ENCODE measurements at places on chromosomes 16 and 17. TPM values are rescaled to one million over a fixed set of nuclear protein-coding genes. Genes with fewer than 3 reads are reported as not detected.

Gene SLC2A4
- 12.3 TPM for polyA plus RNA-seq

Gene KRT222
- 0.24 TPM for polyA plus RNA-seq

Gene FAM20A
- 5.3 TPM for polyA plus RNA-seq

Gene SDR42E2
- polyA plus RNA-seq: 0.08 TPM

Gene PERCC1
- not detected for polyA plus RNA-seq

Gene KRTAP1-4
- polyA plus RNA-seq: not detected

Gene COL1A1
- 2,848 TPM for polyA plus RNA-seq

Gene NATD1
- polyA plus RNA-seq: 11.4 TPM

DNA sequence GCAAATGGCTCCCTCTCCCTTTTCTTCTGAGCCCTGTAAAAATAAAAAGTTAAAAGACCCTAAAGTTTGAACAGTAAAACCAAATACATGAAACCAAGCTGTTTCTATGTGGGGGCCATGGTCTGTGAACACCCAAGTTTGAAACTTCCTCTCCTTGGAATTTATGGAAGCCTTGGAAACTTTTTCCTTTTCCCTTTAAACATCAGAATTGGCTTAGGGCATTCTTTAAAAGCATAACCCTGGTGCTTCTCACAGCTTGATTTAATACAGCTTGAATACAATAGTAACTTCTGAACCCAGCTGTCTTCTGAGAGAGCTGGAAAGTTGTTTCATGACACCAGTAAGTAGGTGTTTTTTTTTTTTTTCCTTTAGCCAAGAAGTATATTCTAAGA is 26.5 kb downstream of the NKD1 start:
- DNase-seq: no peak

GRCh38 chr16:57999366-57999970 is 1.0 kb downstream of the ZNF319 start:
- no peak for DNase-seq

GRCh38 chr17:67067571-67068482 is 23.5 kb downstream of the CACNG1 start:
- DNase-seq: no peak

- DNase-seq: peak; percentile 35
These were observed 450.6 kb upstream of the PSMD7 start for GRCh38 chr16:73846007-73846330.

- DNase-seq: no peak
These were observed 30.8 kb downstream of the AXIN2 start for GRCh38 chr17:65530523-65531255.

- DNase-seq: no peak
These were observed 345.8 kb downstream of the SOX9 start for GRCh38 chr17:72466606-72467005.

DNA sequence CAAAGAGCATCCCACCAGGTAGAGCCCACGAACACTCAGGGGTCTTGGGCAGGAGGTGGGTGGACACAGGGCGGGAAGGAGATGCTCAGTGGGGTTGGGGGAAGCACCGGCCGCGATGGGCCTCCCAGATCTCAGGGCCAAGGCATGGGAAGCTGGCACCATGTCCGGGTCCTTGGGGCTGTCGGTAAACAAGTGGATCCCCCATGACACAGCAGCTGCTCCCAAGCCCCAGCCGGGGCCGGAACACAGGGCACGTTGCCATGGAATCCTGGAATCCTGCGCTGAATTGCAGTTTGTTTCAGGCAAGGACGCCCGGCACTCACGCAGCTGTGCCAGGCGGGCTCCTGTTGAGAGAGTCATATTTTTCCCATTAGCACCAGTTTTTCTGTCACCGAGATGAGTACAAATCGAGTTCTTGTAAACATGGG is 23.0 kb upstream of the CHMP6 start:
- DNase-seq: no peak

DNA sequence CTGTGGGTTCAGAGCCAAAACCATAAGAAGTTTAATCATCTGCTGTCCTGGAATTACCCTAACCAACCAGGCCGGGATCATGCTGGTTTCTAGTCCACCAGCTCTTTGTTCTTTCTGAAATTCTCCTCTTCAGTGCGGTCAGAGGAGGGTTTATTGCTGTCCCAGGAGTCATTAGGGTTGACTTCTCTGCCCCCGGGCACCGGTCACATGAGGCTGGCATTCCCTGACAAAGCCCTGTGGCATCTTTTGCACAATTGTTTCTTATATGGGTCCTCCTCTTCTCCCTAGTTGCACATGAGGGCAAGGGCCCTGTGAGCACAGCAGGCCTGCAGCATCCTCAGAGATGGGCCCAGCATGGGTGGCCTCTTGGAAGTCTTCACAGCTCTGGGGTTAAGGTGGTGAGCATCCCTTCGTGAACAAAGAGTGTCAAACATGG is 243.9 kb downstream of the IRF8 start:
- no peak for DNase-seq

GRCh38 chr17:10177913-10178505 is 20.4 kb downstream of the GAS7 start:
- peak; percentile 41 for DNase-seq

GRCh38 chr17:20299013-20299412 is 168.3 kb downstream of the LGALS9B start:
- DNase-seq: no peak

DNA sequence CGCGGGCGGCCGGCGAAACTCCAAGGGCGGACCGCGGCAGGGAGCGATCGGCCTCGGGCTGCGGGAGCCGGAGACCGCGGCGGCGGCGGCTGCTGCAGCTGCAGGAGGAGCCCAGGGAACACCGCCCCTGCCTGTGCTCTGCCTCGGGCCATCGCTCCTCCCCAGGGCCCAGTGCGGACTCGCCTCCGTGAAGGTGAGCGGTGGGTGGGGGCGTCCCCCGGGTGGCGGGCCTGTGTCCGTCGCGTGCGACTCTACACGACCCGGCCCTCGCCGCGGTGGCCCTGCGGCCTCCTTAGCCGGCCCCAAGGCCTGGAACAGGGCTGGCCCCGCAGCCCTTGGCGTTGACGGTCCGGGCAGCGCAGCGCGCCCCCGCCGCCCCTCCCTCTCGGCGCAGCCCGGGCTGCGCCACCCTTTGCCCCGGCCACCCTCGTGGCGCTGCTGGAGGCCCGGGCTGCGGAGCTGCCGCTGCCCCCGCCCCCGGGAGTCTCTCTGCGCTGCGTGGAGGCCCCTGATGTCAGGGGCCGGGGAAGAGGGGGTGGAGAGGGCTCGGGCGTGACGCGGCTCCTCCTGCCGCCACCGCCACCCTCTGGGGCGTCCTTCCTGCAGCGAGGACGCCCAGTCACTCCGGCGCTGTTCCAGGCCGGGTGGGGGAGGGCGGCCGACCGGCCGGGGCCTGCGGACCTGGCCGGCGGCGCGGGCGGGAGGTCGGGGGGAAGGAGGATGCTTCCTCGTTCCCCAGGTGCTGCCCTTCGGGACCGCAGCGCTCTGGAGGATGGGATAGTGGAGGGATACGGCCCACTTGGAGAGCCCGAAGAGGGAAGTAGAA is 485 bp downstream of the DYNLL2 start:
- DNase-seq: peak; percentile 31

DNA sequence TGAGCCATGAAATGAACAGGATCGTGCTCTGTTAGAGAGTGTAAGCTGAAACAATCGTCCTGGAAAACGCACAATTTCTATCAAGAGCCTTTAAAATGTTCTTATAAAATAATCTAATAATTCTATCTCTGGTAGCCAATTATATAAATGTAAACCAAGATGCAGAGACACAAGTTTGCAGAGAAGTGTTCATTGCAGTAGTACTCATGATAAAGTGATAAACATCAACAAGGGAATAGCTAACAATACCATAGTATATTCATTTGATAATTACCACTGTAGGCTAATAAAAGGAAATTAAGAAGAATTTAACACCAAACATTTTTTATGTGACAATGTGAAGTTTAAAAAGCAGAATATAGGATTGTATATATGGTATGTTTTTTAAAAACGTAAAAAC is 12.4 kb downstream of the NACA2 start:
- DNase-seq: no peak

DNA sequence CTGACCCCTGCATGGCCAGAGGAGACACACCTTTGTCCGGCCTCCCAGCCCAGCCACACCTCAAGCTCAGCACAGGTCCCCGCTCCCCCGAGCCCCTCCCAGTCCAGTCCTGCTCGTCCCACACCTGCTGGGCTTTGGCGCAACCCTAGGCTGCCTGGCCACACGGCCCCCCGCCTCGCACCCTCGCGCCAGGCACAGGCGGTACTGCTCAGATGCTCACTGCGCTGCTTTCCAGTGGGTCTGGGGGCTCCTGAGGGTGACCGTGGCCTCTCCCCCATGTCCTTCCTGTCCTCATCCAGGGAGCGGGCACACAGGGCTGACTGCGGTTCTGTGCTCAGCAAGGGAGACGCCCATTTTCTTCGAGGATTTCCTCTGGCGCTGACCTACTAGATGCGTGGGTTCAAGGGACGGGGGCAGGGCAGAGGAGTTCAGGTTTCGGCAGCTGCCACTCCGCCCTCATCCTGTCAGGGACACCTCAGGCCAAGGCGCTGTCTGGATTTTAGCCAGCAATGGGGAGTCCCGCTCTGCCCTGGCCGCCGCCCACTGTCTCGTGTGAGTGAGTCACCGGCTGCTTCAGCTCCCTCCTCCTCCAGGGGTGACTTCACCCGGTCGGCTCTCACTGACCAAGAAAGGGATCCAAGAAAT is 118.0 kb upstream of the ZNF469 start:
- peak; percentile 77 for DNase-seq

DNA sequence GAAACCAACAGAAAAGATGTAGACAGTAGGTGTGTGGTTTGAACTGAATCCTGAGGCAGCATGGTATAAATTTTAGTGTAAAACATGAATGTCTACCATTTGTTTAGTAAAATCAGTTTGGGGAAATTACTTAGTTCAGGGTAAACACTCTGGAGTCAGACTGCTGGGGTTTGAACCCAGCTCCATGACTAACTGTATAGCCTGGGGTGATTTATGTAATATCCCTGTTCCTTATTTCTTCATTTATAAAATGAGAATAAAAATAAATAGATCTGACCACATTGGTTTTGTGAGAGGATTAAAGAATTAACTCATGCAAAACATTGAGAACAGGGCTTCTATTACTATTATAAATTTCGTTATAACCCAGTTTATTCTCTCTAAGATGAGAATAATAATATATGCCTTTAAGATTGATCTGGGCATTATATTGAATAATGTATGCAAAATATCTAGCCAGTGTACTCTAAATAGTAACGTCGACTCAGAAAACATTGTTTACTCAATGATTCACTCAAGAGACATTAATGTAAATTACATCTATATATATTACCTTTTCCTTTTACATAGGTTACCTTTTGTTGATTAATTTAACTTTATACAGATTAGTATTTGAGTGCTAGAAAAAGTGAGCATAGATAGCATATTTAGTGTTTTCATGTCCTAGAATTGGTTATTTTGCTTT is 120.6 kb upstream of the KCNJ16 start:
- DNase-seq: no peak

- DNase-seq: peak; percentile 5
These were observed 843 bp downstream of the ZNF174 start for GRCh38 chr16:3401719-3402397.

GRCh38 chr17:66564992-66565465 is 262.6 kb downstream of the PRKCA start:
- DNase-seq: no peak

DNA sequence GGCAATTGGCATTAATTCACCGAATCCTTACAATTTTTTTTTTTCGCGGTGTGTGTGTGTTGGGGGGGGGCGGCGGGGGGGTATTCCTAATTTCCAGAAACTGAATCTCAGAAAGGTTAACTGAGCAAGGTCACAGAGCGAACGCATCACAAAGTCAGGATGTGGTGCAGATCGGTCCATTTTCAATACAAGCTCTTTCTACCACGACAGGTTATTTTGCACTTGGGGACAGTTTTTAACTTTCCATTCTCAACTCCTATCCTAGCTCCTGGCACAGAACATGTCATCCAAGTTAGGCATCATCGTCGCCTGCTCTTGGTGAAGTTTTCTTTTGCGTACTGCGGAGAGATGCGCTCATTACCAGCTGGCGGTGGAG is 15.4 kb upstream of the ERN1 start:
- no peak for DNase-seq

DNA sequence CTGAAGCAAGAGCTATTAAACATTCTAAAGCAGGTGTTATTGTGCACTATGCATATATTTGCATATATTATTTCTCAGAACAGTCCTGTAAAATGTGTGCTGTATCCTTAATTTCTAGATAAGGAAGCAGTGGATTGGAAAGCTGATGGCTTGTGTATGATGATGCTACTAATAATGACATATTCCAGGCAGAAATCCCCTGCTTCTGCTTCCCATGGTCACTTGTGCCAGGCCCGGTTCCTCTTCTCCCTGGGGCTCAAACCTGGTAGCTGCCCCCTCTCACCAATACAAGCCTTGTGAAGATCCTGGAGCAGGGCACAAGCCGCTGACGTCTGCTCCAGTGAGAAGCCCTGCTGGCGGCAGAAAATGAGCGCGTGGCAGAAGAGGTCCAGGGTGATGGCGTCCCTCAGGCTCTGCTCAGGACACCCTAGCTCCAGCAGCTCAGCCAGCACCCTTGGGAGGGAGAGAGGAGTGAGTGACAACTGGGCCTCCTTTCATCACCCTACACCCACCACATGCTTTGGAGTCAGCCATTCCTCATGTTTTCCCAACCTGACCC is 1.8 kb downstream of the CFAP119 start:
- no peak for DNase-seq

DNA sequence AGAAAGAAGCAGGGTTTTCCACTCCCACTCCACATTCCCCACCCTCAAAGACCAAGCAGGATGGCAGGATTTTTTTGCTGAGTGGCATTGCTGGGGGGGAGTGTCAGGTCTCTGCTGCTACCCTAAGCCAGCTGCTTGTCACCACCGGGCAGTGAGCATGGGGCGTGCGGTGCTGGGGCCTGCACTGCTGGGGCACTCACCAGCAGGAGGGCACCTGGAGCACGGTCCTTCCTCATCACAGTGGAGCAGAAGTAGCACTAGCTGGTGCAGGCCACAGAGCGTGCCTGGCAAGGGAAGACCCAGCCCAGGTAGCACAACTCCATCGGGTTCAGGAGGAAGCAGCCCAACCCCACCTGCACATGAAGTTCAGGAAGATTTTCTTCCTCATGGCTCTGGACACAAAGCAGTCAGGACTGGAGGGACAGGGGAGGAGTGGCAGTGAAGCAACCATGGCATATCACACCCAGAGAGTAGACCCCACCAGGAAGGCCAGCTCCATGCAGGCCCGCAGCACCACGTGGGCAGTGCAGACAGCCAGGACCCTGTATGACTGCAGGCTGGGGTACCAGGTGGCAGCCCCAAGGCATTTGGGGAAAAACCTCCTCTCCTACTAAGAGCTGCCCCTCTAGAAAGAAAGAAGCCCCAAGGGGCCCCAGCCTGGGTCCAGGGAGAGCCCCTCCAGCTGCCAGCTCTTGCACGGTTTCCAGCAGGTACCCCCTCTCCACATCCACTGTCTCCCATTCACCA is 16.7 kb upstream of the MYO18A start:
- no peak for DNase-seq

GRCh38 chr17:41615454-41615853 is 2.9 kb upstream of the KRT16 start:
- no peak for DNase-seq
